Activated T-helper 1 cell treated with anti-CD3 and anti-CD28 coated beads, Interleukin-12 subunit alpha, Interleukin-12 subunit beta, Interleukin-2, Interleukin-4 antibody, amounts not matched to agents 30 ng/mL and 10 ng/mL and 1 ng/mL, durations not matched to agents 14 hours and 24 hours and 36 hours (primary cell): ENCODE measurements at places on chromosomes 7 and 10. TPM values are rescaled to one million over a fixed set of nuclear protein-coding genes. Genes with fewer than 3 reads are reported as not detected.
A peak's percentile ranks its signal among the peaks of the same experiment; 100 is the strongest.

- no peak for DNase-seq
These were observed 332.0 kb upstream of the FZD1 start for GRCh38 chr7:90931986-90932916.

DNA sequence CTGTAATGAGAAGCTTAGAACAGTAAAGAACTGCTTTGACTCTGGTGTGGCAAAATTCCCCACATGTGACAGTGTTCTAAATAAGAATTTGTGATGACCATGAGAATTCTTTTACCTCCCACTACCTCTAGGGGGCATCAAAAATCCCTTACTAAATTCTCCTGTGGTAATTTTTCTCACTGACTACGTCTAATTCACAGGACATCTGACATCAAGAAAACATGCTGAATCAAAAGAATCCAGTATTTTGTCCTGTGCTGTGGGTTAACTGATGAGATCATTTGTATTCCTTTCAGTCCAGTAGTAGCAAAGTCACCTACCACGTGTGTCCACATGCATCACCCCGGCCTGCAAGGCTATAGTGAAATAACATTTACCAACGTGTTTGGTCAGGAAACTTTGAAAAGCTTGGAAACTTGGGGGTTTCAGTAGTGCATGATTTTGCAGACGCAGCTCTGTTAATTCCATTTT, 103.8 kb downstream of the ATE1 start:
- DNase-seq: no peak

DNA sequence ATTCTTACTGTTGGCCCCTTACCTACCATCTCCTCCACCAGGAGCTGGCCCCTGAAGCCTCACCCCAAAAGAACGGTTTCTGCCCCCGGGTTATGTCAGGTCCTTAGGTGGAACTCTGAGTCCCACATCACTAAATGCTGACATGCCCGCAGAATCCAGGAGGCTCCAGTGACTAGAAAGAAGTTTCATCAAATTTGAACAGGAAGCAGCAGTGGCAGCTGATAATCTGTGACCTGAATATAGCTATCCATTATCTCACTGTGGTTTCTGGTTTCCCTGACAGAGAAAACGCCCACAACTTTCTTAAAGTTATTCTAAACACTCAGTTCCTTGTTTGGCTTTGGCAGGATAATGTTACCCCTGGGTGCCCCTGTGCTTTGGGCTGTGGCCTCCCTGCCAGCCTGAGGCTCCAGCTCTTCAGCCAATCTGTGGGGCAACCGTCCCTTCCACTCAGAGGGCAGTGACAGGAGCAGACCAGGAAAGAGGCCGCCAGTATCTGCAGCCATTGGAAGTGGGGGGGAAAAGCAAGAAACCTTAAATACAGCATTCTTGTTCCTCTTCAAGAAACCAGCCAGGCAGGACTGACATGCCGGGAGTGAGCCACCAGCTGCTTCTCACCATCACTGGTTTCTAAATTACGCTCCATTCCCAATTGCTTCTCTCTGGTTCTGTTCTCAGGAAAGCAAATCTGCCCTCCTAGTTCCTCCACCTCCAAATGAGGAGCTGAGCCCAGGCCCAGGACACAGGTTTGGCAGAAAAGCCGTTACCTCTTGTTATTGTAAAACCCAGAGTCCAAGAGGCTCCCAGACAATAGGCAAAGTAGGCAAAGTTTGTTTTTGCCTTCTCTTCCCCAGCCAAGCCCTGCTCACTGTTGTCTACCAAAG, 41.2 kb upstream of the VCL start:
- peak; percentile 20 for DNase-seq

GRCh38 chr7:158355456-158356065, 232.1 kb downstream of the PTPRN2 start:
- DNase-seq: no peak

- no peak for DNase-seq
These were observed 119.5 kb downstream of the SPDYE5 start for GRCh38 chr7:75611557-75612178.

DNA sequence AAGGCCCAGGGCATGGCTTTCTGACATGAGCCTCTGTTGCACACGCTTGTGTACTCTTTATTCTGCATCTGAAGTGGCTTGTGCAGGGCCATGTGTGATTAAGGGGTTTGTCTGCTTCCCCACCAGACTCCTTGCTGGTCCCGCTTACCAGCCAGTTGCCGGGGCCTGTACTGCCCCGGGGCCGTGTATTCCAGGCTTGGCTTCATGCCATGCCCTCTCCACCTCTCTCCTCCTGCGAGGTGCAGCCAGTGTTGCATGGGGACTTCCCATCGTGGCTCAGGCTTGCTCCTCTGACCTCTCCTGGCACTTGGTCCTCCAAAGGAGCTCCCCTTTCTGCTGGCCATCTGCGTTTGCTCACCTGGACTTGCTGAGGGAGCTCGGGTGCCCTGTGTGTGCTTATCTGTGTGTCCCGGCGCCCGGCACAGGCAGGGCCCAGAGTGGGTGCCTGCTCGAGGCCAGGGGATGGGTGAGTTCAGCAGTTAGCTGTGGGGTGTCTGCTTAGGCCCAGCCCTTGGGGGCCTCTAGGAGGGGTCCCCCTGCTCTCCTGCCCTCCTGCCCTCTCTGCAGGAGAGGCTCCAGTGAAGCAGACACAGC, 11.0 kb upstream of the C10orf143 start:
- DNase-seq: no peak

GRCh38 chr10:77428691-77429395, 208.8 kb downstream of the KCNMA1 start:
- DNase-seq: no peak

GRCh38 chr7:30771880-30772425, 736 bp downstream of the MINDY4 start:
- DNase-seq: no peak

DNA sequence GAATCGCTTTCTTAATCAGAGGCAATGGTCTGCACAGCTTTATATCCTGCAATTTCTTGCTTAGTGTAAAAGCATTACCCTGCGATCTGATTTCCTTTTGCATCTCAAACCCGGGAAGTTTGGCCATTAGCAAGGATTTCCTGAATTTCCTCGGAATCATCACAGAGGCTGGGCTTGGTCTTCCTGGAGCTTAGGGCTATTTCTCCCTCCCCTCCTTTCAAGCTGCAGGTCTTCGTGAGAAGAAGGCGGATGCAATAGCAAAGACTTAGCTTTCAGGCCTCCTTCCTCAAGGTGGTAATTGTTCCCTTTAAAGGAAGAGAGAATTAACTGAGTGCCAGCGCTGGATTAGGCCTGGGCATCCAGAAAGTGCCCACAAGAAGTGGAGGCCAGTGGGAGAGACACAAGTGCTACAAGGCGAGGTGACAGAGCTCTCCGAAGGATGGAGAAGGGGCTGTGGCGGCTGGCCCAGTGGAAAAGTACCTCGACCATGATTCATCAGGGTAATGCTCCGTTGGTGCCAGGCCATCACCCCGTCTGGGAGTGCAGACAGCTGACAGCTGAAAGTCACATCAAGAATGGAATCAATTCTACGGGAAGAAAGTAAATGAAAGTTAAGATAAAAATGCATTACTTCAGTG, 4.0 kb upstream of the ARMS2 start:
- DNase-seq: no peak

GRCh38 chr7:151012031-151012692, 12.1 kb downstream of the ATG9B start:
- no peak for DNase-seq

GRCh38 chr7:139427788-139428187, 55.7 kb downstream of the KLRG2 start:
- no peak for DNase-seq

DNA sequence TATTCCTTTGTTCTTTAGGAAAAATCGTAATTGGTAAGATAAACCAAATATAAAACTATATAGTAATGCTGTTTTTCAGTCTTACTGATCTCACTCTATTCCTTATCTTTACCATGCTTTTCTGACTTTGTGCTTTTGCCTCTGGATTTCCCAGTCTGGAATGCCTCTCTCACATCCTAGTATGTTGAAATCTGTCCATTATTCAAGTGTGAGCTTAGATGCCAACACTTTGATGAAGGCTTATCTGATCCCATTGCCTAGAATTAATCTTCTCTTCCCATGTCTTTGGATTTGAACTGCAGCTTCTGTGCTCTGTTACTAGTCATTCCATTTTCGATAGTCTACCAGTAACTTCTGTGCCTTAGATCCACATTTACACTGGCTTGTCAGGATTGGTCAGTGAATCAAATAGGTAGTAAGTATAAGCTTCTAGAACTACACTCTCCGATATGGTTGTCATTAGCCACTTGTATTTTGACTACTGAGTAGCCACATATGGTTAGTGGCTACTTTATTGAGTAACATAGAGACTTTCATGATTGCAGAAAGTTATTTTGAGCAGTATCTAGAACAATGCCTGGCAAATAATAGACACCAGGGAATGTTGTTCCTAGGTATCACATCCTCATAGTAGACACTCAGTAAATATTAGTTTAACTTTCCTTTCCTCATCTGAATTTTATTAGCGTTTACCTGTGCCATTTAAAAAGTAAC, 92.9 kb downstream of the BMPR1A start:
- no peak for DNase-seq

DNA sequence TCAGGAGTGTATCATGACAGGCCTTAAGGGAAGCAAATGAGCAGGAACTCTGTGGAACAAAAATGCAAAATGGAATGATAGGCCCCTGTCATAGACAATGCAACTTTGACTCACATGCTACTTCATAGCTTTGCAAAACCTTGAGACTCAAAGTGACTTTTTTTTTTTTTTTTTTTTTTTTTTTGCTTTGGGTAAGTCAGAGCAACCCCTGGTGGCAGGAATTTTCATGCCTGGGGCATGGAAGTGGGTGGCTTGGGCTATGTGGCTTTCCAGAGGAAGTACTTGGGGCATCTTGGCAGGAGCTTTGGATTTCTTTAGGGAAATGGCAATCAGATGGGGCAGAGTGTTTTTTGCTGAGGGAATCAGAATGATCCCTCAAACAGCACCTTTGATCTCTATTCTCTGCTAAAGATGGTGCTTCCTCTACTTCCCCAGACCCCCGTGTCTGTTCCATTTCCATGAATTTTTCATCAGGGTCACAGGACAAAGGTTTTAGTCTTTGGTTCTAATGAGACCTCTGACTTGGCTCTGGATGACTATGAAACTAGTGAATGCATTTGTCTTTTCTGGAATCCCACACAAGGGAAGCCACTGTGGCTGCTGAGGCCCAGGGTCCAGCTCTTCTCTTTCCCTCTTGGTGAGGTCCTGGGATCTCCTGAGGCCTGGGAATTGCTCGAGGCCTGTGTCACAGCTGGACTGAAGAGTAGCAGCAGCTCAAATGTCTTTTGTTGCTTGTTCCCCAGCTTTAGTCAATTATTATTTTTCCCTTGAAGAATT, 62.8 kb downstream of the TACC2 start:
- no peak for DNase-seq

- no peak for DNase-seq
These were observed 244.4 kb upstream of the SLC26A5 start for GRCh38 chr7:103690242-103690974.

DNA sequence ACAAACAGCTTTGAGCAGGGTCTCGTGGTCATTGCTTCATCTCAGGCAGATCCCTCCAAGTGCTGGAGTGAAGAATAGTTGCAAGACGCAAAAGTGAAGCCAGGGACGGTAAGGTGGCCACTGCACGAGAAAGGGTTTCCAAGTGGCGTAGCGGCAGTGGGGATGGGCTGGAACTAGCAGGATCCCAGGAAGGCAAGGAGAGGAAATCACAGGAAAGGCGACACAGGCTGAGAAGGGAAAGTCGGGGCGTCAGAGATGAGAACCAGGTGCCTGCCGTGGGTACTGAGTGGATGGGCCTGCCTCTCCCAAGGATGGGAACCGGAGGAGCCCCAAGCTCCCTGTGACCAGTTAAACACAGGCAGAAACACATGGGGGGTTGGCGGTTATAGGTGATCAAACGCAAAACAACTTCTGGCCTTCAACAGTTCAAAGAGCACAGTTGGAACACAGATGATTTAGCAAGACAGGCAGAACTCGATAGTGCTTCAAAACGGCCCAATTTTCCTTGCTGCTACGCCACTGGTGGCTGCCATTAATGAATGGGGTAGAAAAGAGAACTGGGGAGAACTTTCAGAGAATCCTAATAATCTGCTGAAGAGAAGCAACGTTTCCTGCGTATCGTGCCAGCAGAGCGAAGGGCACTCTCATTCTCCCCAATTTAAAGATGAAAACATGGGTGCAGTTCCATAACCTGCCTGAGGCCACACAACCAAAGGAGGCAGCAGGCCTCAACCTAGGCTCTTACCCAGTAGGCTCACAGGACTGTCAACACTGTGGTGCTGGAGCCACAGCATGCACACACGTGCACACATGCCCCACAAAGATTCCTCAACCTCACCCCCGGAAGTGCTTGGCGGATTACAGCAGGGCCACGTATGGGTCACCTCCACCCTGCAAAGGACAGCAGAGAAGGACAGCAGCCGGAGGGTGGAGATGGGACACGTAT, 61.9 kb downstream of the MAD1L1 start:
- no peak for DNase-seq

GRCh38 chr10:107919626-107920235, 755.2 kb upstream of the SORCS1 start:
- DNase-seq: no peak

DNA sequence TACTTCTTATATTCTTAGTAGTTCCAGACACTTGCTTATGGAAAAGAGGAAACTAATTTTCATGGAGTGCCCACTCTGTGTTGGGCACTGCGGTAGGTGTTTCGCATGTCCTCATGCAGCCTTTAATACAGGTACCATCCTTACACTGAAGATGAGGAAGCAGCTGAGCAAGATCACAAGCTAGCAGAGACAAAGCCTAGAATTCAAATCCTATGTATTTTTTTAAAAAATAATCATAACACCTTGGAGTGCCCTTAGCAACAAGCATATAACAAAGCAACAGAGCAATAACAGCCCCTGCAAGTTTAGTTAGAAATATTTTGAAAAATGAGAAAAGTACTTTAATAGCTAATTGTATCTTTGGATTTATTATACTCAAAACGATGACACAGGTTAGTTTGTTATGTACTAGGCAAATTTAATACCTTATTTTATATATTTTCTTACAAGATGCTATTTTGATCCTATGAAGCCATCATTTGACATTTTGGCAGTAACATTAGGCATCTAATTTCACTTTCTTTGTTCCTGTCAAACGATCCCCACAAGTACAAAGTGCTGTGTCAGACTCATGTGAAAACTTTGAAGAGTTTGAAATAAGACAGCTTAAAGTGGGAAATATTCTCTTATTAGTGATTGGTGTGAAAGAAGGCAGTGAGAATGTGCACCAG, 245.8 kb downstream of the CDK14 start:
- no peak for DNase-seq

The TUBAL3 gene
- not detected in 2 replicates for total RNA-seq

The NEUROD6 gene
- total RNA-seq: not detected in 2 replicates

The KIF11 gene
- total RNA-seq: 37.3 and 38.7 TPM in 2 replicates

The IGFBP1 gene
- total RNA-seq: not detected in 2 replicates

The SUPV3L1 gene
- total RNA-seq: 67.5 and 69.1 TPM in 2 replicates

The TDRD1 gene
- total RNA-seq: 0.10 and 0.13 TPM in 2 replicates

The NYAP1 gene
- 0.23 and 0.37 TPM in 2 replicates for total RNA-seq
